ENCODE measurements at places on chromosomes 3 and 15.

GRCh38 chr15:64122936-64123351, 27.2 kb downstream of the SNX1 start:
- no peak for DNase-seq

GRCh38 chr3:170632780-170633179, 46.9 kb upstream of the SLC7A14 start:
- no peak for DNase-seq

DNA sequence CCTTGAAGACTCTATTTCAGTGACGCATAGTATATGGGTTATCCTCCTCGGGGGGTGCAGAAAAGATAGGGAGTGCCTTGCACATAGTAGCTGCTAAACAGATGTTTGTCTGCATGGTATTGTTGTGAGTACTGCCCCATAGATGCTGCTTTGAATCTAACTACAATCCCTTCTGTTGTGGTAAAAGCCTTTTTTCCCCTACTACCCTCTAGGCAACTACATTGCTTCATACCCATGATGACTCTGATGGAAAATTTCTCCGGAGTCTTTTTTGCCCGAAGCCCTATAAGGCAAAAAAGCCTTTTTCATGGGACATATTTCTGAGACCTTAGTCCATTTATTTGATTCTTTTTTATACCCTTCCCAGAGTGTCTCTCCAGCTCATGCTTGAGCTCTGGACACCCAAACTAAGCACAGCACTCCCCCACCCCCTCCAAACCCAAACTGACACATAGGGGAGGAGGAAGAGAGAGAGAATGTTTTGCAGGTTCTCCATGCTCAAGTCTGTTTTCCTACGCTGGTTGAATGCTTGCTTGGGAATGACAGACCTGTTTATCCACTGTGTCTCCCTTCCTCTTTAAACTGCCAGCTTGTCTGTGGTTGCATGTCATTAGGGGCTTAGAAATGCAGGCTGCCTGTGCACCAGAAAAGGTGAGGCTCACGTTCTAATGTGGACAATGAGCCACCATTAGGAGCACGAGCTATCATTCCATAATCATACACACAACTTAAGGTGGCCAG, 52.9 kb downstream of the LRTM1 start:
- DNase-seq: no peak

GRCh38 chr15:40471808-40472150, 995 bp downstream of the CHST14 start:
- DNase-seq: no peak

DNA sequence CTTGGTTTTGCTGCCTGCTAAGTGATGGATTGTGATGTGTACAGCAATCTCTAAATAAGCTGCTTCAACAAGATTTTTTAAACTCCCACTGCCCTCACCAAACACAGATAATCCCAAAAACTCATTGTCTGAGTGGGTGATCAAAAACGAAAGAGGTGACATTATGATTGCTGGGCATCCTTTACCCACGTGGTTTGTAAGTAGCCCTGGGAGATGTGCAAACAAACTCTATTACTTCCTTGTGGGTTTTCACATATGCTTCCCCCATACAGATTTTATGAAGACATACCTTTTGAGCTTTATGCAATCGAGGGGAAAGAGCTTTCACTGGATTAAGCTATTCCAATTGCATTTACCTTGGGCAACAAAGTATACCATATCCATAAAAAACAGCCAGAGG, 1000.4 kb downstream of the FHIT start:
- no peak for DNase-seq

DNA sequence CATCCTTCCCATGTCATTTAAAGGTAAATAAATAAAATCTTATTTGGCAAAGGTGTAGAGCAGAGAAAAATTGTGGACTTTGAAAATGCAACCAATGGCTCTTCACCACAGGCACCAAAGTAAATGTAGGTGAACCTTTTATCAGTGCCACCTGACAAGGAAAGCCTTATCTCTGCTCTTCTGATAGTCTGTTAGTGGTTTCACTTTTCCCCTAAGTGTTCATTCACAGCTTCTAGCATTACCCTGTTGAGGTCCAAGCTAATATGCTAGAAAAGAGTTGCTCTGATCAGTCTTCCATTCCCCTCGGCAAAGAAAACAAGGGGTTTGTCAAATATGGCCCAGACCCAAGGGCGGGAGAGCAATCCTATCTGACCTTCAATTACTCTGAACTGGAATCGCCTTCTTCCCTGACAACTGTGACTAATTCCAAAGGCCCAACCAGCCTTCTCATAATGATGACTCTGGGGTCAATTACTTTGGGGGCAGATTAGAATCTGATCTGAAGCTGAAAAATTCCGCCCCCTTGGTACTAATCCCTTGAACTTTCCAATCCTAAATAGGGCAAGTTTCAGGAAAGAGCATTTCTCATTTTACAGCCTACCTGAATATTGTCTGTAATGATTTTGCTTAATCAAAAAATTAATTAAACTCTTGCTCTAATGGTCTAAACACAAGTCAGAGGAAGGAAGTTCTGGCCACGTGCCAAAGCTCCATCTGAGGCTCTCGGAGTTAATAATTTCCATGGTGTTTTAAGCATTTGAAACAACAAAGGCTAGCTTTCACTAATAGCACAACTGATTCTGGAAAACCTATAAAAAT, 52.4 kb downstream of the SETMAR start:
- no peak for DNase-seq

DNA sequence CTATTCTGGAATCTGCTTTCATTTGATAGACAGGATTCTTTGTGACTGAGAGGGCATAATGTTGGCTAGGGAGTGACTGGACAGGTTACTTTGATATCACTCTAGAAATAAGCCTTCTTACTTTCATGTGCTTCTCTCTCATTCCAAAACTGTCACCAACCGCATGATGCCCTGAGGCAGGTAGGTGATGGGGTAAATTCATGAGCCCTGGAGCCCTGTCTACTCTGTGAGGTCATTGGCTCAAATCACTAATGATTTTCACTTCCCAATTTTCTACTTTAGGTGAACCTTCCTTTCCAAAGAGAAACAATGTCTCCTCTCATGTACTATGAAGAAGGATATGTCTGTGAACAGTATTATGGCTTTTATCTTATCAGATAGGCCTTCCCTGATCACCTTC, 596.7 kb downstream of the TUSC7 start:
- no peak for DNase-seq

GRCh38 chr3:29065211-29065785, 215.6 kb upstream of the RBMS3 start:
- DNase-seq: no peak

DNA sequence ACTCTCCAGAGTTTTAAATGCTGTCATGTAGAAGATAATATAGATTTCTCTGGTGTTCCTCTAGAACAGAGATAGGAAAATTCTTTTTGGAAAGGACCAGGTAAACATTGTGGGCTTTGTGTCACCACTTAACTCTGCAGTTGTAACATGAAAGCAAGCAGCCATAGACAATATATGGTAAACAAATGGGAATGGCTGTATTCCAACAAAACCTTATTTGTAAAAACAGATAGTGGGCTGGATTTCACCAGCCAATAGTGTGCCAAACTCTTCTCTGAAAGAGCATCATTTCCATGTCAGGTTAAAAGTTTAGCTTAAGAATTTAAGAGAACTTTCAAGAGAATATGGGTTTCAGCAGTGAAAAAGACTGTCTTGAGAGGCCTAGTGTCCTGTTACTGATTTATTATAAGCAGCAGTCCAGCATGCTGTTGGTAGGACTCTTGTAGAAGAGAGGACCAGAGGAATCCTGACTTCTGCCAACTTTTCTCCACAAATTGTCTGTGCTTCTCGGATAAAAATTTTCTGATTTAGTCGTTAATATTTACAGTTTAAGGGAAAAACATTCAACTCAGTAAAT, 107.7 kb downstream of the TCF12 start:
- DNase-seq: no peak

GRCh38 chr3:198028718-198029117, 68.7 kb downstream of the LMLN start:
- no peak for DNase-seq

DNA sequence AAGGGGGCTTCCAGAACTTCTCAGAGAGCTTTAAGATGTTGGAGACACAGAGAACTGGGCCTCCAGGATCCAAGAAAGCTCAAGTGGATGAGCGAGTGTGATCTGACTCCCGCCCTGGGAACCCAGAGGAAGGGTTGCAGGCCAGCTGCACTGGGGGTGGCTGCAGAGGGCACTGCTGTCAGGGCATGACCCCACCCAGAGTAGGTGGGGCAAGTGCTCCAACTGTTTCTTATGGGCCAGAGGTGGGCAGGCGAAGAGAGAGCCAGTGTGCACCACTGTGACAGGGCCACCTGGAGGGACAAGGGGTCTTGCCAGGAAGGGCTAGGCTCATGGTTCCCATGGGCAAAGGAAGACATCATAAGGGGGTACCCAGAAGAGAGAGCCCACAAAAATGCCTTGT, 48.8 kb downstream of the EXOG start:
- DNase-seq: no peak

DNA sequence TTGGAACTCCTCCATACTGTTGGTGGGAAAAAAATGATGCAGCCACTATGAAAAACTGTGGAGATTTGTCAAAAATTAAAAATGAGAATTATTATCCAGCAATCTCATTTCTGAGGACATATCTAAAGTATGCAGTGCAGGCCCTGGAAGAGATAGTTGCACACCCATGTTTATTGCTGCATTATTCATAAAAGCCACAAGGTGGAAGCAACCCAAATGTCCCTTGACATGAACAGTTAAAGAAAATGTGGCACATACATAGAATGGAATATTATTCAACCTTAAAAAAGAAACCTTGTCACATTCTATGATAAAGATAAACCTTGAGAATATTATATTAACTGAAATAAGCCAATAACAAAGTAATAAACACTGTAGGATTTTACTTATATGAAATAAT, 80.9 kb upstream of the ARHGEF26 start:
- DNase-seq: no peak

DNA sequence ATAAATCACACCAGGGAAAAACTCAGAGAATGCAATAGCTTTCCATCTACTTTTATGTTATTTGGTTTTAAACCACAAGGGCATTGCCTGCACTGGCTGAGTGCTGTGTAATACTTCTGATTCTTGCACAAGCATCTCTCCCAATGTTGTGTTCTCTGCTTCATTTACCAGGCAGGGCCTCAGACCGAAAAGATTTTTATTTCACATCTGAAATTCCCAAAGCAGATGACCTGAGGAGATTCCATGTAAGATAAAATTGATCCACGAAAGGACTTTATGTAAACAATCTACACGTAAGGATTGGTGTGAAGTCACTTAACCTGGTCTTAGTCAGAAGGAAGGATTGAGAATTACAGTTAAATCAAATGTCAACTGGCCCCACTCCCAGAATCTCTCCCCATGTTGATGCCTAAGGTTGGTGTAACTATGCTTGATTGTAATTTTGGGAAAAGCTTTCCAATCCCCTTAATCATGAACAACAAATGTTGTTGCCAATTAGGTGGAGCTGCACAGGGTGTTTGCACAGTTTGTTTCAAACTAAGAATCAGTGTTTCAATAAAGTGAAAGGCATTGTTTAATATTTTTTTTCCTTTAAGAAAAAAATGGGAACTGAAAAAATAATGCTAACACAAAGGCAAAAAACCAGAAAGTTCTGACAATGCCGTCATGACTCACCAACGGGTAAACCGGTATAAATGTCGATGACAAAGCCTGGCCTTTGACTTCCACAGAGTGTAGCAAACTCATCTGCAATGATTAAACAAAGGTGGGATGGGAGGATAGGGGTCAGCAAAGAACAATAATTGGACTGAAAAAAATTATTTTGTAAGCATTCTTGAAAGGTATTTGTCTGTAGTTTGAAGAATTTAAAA, 128.6 kb downstream of the DUT start:
- DNase-seq: no peak

GRCh38 chr3:4712109-4712508, 219.0 kb downstream of the ITPR1 start:
- no peak for DNase-seq

DNA sequence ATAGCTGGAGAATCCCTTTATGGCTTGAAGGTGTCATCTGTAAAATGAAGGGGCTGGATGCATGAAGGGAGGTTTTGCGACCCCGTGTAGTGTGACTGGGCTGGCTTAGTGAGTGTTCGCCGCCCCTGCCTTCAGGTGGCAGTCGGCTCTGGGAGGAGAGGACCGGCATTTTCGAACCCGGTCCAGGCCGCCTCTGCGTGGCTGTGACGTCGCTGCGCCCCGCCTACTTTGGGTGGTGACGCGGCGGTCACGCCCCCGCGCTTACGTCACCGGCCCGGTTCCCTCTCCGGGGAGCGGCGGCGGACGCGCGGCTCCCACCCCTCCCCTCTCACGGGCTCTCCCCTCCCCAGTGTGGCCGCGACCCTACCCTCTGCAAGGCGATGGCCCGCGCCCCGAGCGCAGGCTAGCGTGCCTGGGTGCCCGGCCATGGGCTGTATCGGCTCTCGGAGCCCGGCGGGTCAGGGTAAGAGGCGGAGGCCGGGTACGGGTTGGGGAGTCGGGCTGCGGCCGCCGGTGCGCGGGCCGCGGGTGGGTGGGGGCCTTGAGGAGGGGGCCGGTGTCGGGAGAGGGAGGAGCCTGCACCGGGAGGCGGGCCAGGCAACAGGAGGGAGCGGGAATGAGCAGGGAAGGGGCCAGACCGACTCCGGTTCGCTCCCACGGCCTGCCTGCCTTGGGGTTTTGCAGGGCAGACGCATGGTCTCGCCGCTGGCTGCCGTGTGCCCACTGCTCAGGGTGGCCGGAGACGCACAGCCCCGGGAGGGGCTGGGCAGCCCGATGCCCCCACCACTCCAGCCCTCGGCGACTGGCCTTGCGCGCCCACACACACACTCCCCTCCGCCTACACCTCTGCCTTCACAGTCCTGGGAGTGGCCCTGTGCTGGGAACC, 1.5 kb upstream of the FAM131A start:
- DNase-seq: peak; percentile 93
